Activated naive CD8-positive, alpha-beta T cell treated with anti-CD3 and anti-CD28 coated beads, Interleukin-2, amount 50 U/mL, for 24 hours (primary cell): ENCODE measurements at places on chromosomes 2 and 18.

GRCh38 chr2:239099474-239099873 lies 251.6 kb downstream of the TWIST2 start:
- DNase-seq = no peak

DNA sequence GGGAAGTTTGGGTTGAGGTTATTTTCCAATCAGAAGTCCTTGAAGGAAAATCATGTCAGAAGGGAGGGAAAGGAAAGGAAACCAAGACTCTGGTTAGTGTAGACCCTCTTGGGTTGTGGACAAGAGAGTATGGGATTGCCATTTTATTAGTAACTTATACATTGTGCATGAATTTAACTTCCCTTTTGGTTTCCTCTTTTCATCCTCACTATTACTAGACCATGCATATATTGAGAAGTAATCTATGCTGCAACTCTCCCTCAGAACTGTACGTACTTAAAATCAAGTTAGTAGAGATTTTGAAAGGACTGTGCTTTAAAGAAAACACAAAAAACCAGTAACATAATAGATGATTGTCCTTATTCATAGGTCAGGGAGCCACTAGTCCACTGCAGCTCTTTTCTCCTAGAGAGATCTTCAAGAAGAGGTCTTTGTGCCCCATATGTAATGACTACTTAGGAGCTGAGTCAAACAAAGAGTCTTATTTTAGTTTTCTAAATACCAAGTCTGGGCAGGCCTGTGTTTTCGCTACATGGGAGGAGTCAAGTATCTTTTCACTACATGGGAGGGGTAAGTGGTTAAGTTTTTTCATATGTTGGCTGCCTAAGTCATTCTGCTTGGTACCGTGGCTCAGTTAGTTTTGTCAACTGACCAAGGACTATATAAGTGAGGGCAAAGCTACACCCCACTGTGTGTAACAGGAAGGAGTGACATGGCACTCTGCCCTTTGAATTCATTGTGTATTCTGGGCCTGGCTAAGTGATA lies 25.2 kb upstream of the FAM117B start:
- DNase-seq = no peak

DNA sequence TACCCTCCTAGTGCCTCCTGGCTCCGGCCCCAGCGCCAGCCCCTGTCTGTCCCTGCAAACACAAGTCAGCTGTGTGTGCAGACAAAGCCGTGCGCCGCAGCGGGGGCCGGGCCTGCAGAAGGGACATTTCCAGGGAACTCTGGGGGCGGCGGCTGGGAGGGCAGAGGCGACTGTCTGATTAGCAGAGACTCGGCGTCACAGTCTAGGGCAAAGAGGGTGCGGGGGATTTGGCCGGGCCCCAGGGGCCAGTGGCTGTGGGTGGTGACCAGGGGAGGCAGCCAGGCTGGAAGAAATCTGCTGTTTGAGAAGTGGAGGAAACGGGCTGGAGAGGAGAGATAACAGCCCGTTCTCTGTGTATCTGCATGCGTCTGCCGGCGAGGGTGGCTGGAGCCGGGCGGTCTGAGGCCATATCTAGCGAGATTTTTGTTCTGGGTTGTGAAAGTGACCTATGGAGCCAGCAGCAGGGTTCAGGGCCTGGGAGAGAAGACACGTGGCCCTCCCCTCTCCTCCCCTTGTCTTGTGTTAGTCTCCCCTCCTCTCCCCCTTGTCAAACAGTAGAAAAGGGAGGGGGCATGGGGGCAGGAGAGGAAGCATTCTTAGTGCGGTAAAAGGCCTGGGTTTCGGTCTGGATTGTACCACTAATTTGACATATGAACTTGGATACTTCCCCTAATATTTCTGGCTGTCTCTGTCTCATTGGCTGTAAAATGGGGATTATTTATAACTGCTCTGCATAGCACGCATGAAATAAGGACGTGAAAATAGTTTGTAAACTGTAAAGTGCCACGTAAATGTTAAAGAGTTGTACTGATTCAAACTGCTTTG lies 169.4 kb downstream of the SMAD7 start:
- no peak for DNase-seq

GRCh38 chr2:27870724-27871123 lies 19.5 kb downstream of the RBKS start:
- DNase-seq = no peak

GRCh38 chr2:15563227-15564100 lies 2.3 kb upstream of the NBAS start:
- no peak for DNase-seq
